ENCODE measurements at places on chromosomes 11 and 22. TPM values are rescaled to one million over a fixed set of nuclear protein-coding genes. Genes with fewer than 3 reads are reported as not detected.

The WT1 gene
- 0.49 TPM for total RNA-seq

The DDI1 gene
- not detected for total RNA-seq

DNA sequence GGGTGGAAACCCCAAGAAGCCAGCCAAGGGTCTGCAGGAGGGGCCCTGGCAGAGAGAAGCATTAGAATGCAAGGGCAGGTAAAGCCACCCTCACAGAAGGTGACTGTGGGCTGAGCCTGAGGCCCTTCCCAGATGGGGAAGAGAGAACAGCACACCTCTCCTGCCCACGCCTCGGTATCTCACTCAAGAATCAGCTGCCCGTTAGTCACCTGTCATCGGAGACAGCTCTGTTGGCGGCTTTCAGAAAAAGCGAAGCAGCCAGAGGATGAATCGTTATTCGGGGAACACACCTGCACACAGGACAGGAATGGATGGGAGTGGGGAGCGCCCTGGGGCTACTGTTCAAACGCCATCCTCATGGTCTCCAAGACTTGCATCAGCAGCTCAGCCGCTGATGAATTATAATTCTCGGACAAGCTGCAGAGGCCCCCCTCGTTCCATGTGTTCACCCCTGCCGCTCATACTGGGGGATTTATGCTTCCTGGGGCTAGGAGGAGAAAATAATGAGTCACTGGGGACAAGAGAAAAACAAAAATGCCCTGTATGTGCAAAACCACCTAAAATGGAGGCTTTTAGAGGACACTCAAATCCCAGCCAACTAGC is 21.6 kb upstream of the TMA7B start:
- DNase-seq = no peak

DNA sequence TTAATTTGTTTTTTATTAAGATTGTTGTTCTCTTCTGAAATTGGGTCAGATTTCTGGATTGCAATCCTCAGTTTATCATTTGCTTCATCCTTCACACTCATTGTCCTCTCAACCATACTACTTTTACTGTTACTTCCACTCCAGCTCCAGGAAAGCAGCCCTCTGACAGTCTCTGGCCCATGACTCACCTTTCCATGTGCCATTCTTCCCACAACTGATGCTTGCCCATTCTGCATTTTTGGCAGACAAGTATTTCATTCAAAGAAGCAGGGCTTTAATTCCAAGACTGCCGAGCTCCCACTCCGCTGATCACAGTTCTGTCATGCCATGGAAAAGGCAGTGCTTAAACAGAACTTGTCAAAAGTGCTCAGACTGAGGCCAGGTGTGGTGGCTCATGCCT is 139.2 kb downstream of the WNT11 start:
- no peak for DNase-seq

- DNase-seq = no peak
These were observed 8.8 kb downstream of the HSPA8 start for GRCh38 chr11:123052901-123053721.

DNA sequence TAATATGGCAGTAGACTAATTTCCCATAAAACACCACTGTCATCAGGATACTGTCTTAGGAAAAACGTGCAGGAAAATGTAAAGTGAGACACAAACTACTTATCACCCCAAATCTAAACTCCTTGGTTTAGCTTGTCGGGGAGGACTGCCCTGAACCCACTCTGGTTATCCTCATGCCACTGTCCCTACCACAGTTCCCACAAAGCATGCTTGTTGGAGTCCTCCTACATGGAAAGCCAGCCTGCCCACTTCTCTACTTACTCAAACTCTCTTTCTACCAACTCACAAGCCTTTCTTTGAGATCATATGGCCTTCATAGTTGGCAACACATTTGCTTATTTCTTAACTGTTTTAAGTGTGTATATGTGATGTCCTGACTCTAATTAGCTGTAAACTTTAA is 179.0 kb downstream of the SWAP70 start:
- DNase-seq = no peak

Data from ureter (tissue), 1 donor.